Kasumi-1 (cell line): ENCODE measurements at places on chromosomes 12 and 14.
A peak's percentile ranks its signal among the peaks of the same experiment; 100 is the strongest.

GRCh38 chr14:79011091-79011919 is 841.1 kb downstream of the NRXN3 start:
- peak; percentile 5 for DNase-seq

DNA sequence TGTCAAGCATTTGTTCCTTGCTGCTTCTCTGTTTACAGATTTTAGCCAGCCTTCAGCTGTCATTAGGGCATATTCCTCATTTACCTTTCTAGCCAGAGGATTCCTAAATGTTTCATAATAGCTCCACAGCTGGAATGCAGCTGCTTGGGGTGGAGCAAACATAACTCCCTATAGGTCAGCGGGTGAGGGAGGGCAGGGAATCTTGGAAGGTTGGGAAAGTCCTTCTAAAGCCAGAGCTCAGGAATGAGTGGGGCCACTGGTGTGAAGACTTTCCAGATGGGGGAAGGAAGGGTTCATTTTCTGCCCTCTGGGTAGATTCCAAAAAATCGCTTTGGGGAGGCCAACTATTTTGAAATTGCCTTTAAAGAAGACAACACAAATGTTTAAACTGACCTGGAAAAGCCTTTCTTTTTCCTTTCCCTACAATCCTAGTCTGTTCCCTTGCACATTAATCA is 16.3 kb upstream of the IRF2BPL start:
- no peak for DNase-seq

DNA sequence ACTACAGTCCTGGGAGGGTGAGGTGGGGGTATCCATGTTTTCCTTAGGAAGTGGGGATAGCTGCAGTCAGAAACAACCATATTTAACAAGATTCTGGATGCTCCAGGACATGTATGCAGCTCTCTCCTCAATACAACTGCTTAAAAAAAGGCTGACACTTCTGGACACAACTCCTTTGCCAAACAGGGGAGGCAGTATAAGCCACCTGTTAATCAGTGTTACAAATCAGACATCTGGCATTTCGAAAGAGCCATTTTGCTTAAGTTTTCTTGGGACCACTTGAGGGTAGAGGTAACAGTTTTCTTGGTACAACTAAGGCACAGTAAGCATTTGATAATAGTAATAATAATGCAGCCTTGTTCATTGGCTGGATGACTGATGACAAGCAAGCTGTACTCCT is 47.1 kb downstream of the RPGRIP1 start:
- DNase-seq = no peak

- DNase-seq = no peak
Measured at GRCh38 chr14:76292561-76292960, 83.4 kb upstream of the ESRRB start.

GRCh38 chr12:2431810-2432209 is 363.0 kb upstream of the FKBP4 start:
- DNase-seq = no peak

- no peak for DNase-seq
Measured at GRCh38 chr12:17372508-17372907, 717.5 kb downstream of the RERGL start.

GRCh38 chr12:106941481-106942156 is 14.1 kb upstream of the TMEM263 start:
- no peak for DNase-seq

GRCh38 chr12:5830111-5830510 is 114.9 kb downstream of the ANO2 start:
- no peak for DNase-seq

DNA sequence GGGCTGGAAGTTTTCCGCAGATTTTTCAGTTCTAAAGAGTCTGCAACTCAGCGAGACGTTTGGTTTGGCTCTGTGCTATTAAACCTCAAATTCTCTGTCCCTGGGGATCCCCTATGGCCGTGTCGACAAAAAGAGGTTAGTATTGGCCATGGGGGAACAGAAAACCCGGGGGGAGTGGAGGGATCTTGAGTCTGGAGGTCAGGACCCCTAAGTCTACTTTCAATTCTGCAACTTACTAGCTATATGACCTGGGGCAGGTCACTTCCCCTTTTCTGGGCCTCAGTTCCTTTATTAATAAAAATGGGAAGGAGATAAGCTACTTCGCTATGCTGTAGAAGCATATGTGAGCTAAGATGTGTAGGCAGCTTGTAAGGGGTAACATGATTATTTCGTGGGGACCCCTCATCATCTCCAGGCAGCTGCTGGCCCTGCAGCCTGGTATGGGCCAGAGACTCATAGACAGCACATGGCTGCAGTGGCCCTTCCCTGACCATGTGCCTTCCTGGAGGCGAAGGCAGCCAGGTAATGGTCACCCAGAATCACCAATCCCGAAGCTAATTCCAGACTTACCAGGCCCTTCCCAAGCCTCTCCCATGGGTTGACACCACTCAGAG is 8.6 kb downstream of the ASB2 start:
- DNase-seq = peak; percentile 42

- DNase-seq = peak; percentile 15
Measured at GRCh38 chr12:12081836-12082497, 11.2 kb downstream of the BCL2L14 start.

DNA sequence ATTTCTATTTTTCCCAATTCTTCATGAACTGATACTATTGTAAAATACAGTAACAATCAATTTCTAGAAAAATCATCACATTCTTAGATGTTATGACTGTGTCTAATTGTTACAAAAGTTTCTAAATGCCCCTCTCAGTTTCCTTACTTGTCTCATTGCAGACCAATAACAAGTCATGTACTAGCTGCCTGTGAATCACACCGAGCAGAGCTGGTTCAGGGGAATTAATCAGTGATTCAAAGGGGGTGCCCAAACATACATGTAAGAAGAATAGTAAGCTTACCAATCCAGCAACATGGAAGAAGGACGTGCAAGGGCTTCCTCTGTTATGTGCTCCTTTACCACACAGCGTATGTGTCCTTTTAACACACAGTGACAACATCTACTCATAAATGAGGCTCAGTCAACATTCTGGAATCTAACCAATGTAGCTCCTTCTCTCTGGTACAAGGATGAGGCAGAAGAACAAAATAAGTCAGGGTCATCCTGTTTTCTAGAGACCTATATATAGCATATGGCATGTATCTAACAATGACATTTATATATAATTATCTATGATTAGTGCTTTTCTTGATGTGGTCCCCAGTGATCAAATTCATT is 126.4 kb downstream of the SCN8A start:
- no peak for DNase-seq

GRCh38 chr12:5206401-5207175 is 162.9 kb downstream of the KCNA5 start:
- no peak for DNase-seq

- DNase-seq = no peak
Measured at GRCh38 chr12:5000204-5000603, 43.5 kb upstream of the KCNA5 start.

GRCh38 chr12:81627336-81628189 is 131.6 kb downstream of the PPFIA2 start:
- peak; percentile 71 for DNase-seq

DNA sequence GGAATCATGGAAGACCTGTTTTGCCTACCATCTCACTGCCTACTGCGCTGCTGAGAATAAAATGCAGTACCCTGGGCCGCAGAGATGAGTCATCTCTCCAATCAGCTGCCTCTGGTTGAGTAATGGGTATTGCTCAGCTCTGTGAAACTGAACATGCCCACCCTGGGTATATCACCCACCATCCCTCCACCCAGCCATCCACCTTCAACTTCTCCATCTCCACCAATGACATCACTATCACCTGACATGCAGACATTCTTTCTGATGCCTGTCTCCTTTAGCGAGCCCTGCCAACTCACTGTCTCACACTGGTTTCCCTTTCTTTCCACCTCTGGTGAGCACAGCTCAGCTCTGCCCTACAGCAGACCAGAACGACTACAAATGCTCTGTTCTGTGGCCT is 33.6 kb downstream of the E2F7 start:
- DNase-seq = no peak

- no peak for DNase-seq
Measured at GRCh38 chr12:5379749-5380496, 52.0 kb upstream of the NTF3 start.

GRCh38 chr12:110090266-110091135 is 33.7 kb upstream of the IFT81 start:
- no peak for DNase-seq

GRCh38 chr12:45685680-45686079 is 43.8 kb upstream of the ARID2 start:
- DNase-seq = no peak

- DNase-seq = no peak
Measured at GRCh38 chr12:51362747-51363342, 16.4 kb upstream of the CELA1 start.

DNA sequence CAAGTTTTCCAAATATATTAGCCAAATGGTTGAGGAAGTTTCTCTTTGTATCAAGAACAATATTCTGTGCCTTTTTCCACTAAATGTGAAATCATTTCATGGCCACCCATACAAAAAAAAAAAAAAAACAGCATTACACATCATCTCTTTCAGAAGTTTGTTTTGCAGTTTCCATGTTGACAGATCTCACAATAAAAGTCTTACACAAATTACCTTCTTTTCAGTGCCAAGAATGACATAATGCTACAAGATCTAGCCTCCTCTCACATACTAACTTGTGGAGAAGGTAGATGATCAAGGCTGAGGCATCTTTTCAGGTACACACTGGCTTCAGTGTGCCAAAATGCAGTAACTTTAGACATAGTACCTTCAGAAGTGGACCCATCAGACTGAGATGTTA is 35.3 kb downstream of the PRKD1 start:
- DNase-seq = no peak

DNA sequence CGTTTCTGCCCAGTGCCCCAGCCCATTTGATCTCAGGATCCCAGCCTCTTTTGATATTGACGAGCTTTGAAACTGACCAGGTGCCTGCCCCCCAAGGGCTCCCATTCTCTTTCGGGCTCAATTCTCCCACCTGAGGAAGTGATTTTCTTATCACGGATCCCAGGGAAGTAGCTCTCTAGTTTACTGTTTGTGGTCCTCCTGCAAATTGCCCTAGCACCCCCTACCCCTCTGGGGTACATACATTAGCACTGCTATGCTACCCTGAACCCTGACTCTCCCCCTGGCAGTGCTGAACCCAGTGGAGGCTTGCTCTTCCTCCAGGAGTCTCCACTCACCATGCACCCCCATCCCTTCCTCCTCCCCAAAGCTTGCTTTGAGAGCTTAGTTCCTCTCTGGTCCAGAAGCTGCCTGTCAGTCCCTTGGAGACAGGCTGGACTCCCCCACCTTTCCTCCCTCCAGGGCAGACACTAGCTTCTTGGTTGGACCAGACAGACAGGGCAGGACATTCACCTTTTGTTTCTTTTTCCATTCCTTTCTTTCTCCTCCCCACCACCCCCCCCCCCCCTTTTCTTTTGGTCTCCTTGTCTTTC is 4.4 kb upstream of the TBX3 start:
- DNase-seq = no peak

- DNase-seq = no peak
Measured at GRCh38 chr14:86221755-86222154, 691.8 kb downstream of the FLRT2 start.

- DNase-seq = no peak
Measured at GRCh38 chr14:45095143-45095542, 11.2 kb downstream of the PRPF39 start.

- no peak for DNase-seq
Measured at GRCh38 chr12:79083181-79083580, 218.6 kb downstream of the SYT1 start.

- peak; percentile 64 for DNase-seq
Measured at GRCh38 chr12:76032043-76032981, 736 bp upstream of the PHLDA1 start.

DNA sequence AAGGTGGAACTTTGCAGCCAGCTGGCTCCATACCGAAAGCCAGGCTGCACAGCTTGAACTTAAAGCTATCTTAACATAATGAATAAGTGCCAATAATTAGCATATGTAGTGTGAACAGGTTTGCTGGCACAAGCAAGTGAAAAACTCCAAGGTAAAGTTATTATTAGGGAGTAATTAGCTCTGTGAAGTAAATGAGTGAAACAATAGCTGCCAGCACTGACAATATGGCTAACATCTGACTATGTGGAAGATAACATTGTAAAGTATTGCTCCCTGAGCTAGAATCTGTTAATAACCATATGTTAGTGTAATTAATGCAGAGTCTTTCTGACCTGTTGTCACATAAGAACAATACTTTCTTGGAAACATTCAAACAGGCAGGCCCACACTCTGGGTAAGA is 246.4 kb downstream of the SOX5 start:
- DNase-seq = no peak

DNA sequence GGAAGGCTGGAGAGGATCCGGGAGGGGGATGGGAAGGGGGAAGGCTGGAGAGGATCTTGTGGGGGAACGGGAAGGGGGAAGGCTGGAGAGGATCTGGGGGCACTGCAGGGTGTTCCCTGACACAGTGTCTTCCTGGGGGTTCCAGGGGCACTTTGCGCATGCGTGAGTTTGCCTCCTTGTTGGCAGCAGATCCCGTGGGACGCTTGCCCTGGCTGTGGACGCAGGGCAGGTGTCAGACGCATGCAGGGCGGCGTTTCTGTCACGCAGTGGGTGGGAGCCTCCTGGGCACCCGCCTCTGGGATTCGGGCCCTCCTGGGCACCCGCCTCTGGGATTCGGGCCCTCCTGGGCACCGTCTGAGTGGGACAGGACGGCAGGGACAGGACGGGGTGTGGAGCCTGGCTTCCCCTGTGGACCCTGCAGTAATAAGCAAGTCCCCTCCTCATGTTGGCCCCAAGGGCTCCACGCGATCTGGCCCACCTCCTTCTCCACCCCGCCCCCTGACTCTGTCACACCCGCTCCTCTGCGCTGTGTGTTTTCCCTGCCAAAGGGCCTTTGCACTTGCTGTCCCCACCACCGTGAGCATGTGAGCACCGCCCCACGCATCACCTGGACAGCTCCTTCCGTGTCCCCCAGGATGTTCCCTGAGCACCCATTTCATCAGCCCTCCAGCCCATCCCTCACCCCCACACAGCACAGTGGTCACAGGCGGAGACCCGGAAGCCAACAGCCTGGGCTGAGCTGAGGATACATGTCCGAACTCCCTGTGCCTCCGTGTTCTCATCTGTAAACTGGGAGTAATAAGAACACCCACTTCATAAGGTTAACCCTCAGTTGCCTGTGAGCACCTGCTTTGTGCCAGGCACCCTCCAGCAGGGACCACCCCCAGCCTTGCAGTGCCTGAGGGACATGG is 4.4 kb downstream of the MMP17 start:
- DNase-seq = no peak

- DNase-seq = no peak
Measured at GRCh38 chr12:56321027-56321426, 5.2 kb upstream of the CNPY2 start.

DNA sequence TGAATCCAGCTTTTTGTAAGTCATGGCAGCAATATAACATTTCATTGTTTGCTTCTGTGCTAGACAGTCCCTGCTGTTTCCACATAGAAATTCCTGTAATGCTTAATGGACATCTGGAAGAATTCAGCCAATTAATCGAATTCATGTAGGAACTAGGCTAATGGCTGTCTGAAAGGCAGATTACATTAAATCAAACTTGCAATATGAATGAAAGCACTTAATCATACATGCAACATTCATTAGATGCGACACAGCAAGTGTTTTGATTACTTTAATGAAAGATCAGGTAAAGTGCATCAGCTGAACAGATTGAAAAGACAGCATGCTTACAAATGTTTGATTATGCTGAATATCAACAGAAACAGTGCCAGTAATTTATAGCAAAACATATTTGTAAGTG is 24.1 kb upstream of the INSM2 start:
- no peak for DNase-seq
